Tibial nerve (tissue), 4 donors: ENCODE measurements at places on chromosomes 7 and 10.

DNA sequence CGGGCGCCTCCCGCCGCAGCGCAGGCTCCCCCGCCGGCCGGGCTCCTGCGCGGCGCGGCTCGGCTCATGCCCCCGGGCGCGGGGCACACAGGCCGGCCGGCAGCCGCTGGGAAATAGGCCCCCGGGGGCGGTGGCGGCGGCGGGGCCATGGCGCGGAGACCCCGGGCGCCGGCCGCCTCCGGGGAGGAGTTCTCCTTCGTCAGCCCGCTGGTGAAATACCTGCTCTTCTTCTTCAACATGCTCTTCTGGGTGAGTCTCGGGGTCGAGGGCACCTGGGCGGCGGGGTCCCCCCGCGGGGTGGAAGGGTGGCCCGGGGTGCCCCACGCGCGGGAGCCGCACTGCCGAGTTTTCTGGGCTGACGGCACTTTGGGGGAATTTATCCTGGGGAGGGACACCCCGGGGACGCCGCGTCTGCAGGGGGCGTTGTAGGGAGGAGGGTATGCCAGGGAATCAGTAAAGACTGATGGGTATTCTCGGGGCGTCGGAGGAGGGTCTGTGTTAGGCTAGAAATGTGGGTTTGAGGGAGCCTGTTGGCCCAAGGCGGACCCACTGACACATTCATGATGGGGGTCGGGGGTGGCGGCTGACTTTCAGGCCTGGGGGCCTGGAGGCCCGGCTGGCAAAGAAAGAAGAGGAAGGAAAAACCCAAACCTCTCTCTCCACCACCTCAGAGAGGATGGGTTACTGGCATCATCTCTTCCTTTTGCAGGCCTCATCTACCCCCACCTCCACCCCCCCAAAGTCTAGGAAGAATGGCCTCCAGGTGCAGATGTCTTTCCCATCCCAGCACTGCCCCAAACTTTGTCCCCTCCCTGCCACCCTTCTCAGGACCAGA, 544 bp downstream of the TSPAN33 start:
- H3K27ac ChIP-seq = no peak overlapping the region
- no peaks in the 10 kb centered on the region for H3K27me3 ChIP-seq
- H3K36me3 ChIP-seq = no peaks in the 10 kb centered on the region
- no peak for DNase-seq
- H3K4me1 ChIP-seq = no peaks in the 10 kb centered on the region

DNA sequence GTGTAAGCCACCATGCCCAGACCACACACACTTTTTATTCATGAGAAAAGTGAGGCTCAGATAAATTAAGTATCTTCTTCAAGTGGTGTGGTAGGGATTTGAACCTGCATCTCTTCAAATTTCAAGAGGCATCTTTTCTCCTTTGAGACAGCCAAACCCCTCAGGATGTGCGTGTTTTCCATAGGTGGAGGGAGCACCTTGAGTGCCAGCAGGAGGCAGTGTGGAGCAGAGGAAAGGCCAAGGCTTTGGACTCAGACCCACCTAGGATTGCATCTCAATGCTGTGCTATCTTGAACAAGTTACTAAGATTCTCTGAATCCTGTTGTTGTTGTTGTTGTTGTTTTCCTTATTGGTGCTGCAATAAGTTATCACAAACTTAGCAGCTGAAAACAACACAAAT, 40.2 kb upstream of the MYL10 start:
- no peak for DNase-seq
- no peaks in the 10 kb centered on the region for H3K27me3 ChIP-seq
- no peaks in the 10 kb centered on the region for H3K4me1 ChIP-seq
- no peak overlapping the region for H3K4me3 ChIP-seq
- H3K36me3 ChIP-seq = no peaks in the 10 kb centered on the region

- peak overlapping the region; percentile 30 for H3K27ac ChIP-seq
- no peak overlapping the region for H3K4me3 ChIP-seq
- no peaks in the 10 kb centered on the region for H3K4me1 ChIP-seq
- DNase-seq = no peak
- no peaks in the 10 kb centered on the region for H3K27me3 ChIP-seq
Observed at GRCh38 chr10:89490596-89491335, 44.6 kb downstream of the SLC16A12 start.

GRCh38 chr7:17608114-17608833, 309.8 kb downstream of the AHR start:
- DNase-seq = no peak
- H3K4me1 ChIP-seq = no peaks in the 10 kb centered on the region
- peak overlapping the region; percentile 29 for H3K27ac ChIP-seq
- no peak overlapping the region for H3K4me3 ChIP-seq
- H3K36me3 ChIP-seq = no peaks in the 10 kb centered on the region

DNA sequence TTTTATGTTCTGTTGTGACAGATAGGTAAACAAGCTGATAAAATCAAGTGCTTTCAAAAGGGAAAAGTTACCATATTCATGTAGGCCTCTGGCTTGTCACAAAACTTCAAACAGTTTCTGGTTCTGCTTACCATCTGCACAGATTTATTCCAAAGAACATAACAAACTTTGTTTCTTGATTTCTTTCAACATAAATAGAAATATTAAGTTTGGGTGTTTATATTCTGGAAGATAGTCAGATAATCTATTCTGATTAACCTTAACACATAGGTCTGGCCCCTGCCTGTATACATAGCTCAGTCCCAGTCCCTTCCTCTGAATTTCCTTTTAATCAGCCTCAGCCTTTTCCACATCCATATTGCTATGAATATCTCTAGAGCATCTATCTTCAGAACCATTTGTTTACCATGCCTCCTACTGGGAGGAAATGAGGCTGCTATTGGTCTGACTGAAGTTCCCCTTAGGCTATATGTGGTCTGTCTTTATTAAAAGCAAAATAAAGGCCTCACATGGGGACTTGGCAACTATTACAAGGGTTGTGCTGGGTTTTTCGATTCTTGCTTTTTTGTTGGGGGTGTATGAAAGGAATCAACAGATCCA, 319.0 kb downstream of the HPSE2 start:
- H3K4me1 ChIP-seq = no peaks in the 10 kb centered on the region
- H3K4me3 ChIP-seq = no peak overlapping the region
- no peaks in the 10 kb centered on the region for H3K27me3 ChIP-seq
- no peak for DNase-seq
- H3K36me3 ChIP-seq = no peaks in the 10 kb centered on the region

DNA sequence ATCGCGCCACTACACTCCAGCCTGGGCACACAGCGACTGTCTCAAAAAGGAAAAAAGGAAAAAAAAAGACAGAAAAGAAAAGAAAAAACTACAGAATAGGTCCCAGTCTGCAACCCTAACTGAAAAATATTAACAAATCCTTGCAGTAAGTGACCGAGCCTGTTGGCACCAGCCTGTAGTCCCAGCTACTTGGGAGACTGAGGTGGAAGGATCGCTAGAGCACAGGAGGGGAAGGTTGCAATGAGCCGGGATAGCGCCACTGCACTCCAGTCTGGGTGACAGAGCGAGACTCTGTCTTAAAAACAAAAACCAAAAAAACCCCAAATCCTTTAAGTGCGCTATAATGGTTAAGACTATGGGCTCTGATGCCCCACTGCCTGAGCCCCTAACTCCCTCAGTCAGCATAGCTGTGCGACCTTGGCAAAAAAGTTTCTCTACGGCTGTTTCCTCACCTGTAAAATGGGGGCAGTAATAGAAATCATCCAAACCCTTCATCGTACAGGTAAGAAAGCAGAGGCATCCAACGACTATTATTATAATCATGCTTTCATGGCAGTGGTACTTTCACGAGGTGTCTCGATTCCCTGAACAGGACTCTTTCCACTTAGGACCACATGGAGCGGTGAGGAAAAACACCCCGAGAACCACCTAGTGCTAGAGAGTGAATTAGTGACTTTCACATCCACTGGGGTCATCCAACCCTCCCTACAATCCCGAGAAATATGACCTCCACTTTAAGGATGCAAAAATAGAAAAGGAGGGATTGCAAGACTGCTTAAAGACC, 755 bp downstream of the TOMM7 start:
- no peak for DNase-seq
- no peaks in the 10 kb centered on the region for H3K36me3 ChIP-seq
- peak overlapping the region; percentile 69 for H3K27ac ChIP-seq

DNA sequence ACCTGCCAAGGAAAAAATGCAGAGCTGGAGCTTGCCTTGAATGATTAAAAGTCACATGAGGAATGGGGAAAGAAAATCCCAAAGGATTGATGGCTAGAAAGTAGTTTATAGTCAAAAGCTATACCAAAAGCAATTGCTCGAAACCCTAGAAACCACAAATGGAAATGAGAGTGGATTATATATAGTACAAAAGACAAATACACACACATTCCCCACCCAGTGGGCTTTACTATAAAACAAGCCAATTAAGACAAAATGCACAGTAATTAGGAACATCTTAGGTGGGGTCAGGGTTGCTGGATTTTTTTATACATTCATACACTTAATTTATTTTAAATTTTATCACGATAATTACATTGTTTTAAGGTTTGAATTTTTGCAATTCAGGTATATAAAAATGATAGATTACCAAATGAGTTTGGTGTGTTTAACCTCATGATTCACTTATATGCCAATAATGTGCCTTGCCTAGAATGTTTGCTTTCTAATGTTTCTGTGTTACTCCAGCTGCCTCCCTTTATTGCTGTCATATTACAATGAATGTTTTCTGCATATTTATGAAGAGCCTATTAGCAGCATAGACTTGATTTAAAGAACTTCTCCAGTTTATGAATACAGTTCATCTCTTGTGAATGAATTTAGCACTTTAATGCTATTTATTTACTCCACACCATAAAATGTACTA, 421.3 kb downstream of the EXOC4 start:
- H3K36me3 ChIP-seq = no peaks in the 10 kb centered on the region
- no peaks in the 10 kb centered on the region for H3K27me3 ChIP-seq
- no peak overlapping the region for H3K4me3 ChIP-seq
- no peak for DNase-seq
- H3K4me1 ChIP-seq = no peaks in the 10 kb centered on the region
- no peak overlapping the region for H3K27ac ChIP-seq

DNA sequence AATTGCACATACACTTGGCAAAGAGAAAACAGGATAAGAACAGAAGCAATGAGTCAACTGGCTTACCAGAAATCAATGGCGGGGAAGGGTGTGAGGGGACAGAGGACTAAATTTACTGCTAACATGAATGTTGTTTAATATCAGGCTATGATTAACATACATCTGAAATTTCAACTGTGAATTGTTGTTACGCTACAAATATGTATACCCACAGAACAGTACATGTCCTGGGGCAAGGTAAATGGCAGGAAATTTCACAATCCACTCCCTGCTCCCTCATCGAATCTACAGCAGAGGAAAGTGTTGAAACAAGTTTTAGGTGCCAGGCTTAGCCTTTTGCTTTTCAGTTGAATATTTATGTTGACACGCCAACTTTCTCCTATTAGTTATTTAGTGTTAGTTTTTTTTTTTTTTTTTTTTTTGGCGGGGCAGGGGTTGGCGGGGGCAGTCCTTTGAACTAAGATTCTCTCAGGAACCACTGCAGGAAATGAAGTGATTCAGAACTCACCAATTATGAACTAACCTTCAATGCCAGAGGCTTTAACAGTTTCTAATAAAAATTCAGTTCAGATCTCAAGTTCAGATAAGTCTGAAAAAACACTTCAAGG, 99.0 kb downstream of the UBE2H start:
- no peak for DNase-seq
- no peak overlapping the region for H3K4me3 ChIP-seq
- no peak overlapping the region for H3K27ac ChIP-seq
- H3K36me3 ChIP-seq = peaks cover 6% of the 10 kb centered on the region
- no peaks in the 10 kb centered on the region for H3K4me1 ChIP-seq

- H3K4me1 ChIP-seq = no peaks in the 10 kb centered on the region
- no peaks in the 10 kb centered on the region for H3K36me3 ChIP-seq
- no peak overlapping the region for H3K27ac ChIP-seq
- H3K27me3 ChIP-seq = no peaks in the 10 kb centered on the region
- no peak overlapping the region for H3K4me3 ChIP-seq
- DNase-seq = no peak
Observed at GRCh38 chr10:58372607-58373441, 12.4 kb upstream of the TFAM start.

DNA sequence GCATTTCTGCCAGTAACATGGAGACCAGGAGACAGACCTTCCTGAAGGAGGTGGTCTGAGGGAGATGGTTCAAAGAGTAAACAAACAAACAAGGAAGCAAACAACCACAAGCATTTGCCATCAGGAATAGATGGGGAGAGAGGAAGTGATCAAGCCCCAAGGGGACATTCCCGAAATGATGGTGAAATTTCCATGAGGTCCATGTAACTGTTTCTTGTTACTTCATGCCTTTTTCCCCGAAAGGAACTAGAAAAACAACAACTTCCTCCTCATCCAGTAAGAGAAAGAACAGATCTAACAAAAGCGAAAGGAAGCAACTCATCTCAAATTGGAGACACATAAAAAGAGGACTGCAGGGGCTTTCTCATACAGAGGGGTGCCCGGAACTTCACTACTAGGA, 152.5 kb upstream of the ZNF32 start:
- H3K4me1 ChIP-seq = no peaks in the 10 kb centered on the region
- H3K27ac ChIP-seq = peak overlapping the region; percentile 69
- H3K4me3 ChIP-seq = no peak overlapping the region
- no peak for DNase-seq
- H3K27me3 ChIP-seq = no peaks in the 10 kb centered on the region

GRCh38 chr7:129134356-129134987, 10.0 kb upstream of the TSPAN33 start:
- no peak overlapping the region for H3K4me3 ChIP-seq
- H3K27me3 ChIP-seq = no peaks in the 10 kb centered on the region
- peaks cover 4% of the 10 kb centered on the region for H3K4me1 ChIP-seq
- no peak overlapping the region for H3K27ac ChIP-seq
- H3K36me3 ChIP-seq = no peaks in the 10 kb centered on the region
- DNase-seq = no peak

DNA sequence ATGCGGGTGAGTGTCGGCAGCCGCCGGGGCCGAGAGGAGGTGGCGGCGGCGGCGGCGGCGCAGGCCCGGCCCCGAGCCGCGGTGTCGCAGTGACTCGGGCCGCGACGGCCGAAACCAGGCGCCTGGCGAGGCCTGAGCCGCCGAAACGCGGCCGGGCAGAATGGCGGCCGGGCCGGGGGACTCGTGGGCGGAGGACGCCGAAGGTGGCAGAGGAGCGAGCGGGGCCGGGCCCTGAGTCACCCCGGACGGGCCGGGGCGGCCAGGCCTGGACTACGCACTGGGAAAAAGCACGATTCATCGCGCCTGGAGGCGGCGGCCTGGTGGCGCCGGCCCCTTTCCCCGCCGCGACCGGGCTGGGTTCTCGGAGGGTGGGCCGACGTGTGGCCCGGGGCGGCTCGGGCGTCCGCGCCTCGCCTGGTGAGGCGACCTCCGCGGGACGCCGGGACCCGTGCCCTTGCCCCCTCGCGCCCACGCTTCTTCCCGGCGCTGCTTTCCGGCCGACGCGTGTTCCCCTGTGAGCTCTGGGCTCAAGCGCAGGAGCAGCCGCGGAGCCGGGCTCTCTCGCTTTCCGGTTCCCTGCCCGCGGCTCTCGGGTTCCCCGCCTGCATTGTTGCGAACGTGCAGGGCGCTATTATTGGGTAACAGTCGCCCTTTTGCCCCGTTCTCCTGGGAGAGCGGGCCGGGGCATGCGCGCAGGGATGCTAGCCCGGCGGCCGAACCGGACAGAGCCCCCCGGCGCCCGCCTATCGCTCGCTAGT, 500 bp downstream of the CUL1 start:
- no peaks in the 10 kb centered on the region for H3K36me3 ChIP-seq
- DNase-seq = peak; percentile 33
- H3K4me1 ChIP-seq = no peaks in the 10 kb centered on the region
- H3K4me3 ChIP-seq = peak overlapping the region; percentile 90
- peak overlapping the region; percentile 93 for H3K27ac ChIP-seq
